ENCODE measurements at places on chromosomes 6 and 20.

DNA sequence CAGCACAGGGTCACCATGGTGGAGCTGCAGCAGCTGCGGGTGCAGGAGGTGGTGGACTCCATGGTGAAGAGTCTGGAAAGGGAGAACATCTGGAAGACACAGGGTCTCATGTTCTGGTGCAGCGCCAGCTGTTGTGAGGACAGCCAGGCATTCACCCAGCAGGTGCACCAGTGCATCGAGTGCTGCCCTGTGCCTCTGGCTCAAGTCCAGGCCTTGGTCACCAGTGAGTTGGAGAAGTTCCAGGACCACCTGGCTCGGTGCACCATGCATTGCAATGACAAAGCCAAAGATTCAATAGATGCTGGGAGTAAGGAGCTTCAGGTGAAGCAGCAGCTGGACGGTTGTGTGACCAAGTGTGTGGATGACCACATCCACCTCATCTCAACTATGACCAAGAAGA lies 22.9 kb upstream of the RIPK1 start:
- no peak for DNase-seq
- no peak overlapping the region for H3K27ac ChIP-seq
- H3K27me3 ChIP-seq, result no peaks in the 10 kb centered on the region
- no peaks in the 10 kb centered on the region for H3K4me1 ChIP-seq
- no peaks in the 10 kb centered on the region for H3K36me3 ChIP-seq

DNA sequence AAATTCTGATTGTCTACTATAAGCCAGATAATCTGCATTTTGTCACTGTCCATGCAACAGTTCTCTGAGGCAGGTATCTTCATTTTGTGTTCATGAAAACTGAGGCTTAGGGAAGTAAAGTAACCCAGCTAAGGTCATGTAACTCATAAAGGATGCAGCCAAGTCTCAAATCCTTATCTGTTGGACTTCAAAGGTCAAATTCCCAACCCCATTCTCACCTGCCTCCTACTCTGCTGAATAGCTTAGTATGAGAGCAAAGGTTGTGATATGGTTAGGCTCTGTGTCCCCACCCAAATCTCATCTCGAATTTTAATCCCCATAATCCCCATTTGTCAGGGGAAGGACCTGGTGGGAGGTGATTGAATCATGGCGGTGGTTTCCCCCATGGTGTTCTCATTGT lies 90.1 kb downstream of the KLHL32 start:
- no peak overlapping the region for H3K27ac ChIP-seq
- H3K36me3 ChIP-seq, result no peaks in the 10 kb centered on the region
- no peaks in the 10 kb centered on the region for H3K27me3 ChIP-seq
- H3K4me3 ChIP-seq, result no peak overlapping the region

- H3K36me3 ChIP-seq, result no peaks in the 10 kb centered on the region
- H3K4me3 ChIP-seq, result no peak overlapping the region
- no peaks in the 10 kb centered on the region for H3K27me3 ChIP-seq
- H3K4me1 ChIP-seq, result no peaks in the 10 kb centered on the region
These were observed 111.5 kb upstream of the KCNG1 start for GRCh38 chr20:51134405-51134804.

- peaks cover 10% of the 10 kb centered on the region for H3K4me1 ChIP-seq
- H3K27me3 ChIP-seq, result no peaks in the 10 kb centered on the region
- no peak overlapping the region for H3K27ac ChIP-seq
These were observed 1.1 kb upstream of the SYTL3 start for GRCh38 chr6:158648682-158649131.

- H3K36me3 ChIP-seq, result no peaks in the 10 kb centered on the region
- H3K4me1 ChIP-seq, result no peaks in the 10 kb centered on the region
- H3K27me3 ChIP-seq, result no peaks in the 10 kb centered on the region
- peak; percentile 7 for DNase-seq
- H3K27ac ChIP-seq, result no peak overlapping the region
These were observed 240.9 kb downstream of the COL12A1 start for GRCh38 chr6:74964871-74965441.

GRCh38 chr6:107218142-107218541 lies 102.8 kb upstream of the BEND3 start:
- H3K4me1 ChIP-seq, result no peaks in the 10 kb centered on the region
- no peak overlapping the region for H3K27ac ChIP-seq
- no peaks in the 10 kb centered on the region for H3K36me3 ChIP-seq

GRCh38 chr6:154842833-154843232 lies 109.6 kb downstream of the SCAF8 start:
- H3K4me3 ChIP-seq, result no peak overlapping the region
- DNase-seq, result peak; percentile 68
- peaks cover 4% of the 10 kb centered on the region for H3K36me3 ChIP-seq
- H3K27me3 ChIP-seq, result no peaks in the 10 kb centered on the region
- no peak overlapping the region for H3K27ac ChIP-seq

DNA sequence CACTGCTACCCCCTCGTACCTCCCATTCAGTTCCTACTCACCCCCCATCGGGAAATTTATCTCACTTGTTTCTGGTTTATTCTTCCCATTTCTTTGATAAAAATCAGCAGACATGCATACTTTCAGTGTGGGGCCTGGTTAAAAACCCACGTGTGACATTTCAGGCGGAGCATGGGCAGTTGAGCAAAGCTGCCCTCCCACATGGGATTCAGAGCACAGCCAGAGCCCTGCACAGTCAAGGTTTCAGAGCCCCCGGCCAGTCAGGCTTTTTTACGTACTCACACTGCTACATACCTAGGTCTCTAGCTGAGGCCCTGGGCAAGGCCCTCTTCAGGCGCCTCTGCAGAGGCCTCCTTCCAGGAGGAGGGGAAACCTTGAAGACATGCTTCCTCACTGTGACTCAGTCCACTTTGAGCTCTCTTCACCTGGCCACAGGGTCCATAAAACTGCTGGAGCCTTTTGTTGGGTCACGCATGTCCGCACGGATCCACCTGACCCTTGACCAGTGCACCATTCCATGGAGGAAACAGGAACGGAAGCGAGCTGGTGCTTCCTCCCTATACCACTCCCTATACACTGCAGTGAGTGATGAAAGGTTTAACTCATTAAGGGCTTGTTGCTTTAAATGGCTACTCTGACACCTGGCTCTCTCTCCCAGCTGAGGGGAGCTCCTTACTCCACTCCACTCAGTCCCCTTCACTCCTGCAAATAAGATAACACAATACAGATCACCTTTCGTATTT lies 713.3 kb downstream of the PRKN start:
- no peak overlapping the region for H3K4me3 ChIP-seq
- no peaks in the 10 kb centered on the region for H3K27me3 ChIP-seq
- H3K4me1 ChIP-seq, result no peaks in the 10 kb centered on the region
- no peak overlapping the region for H3K27ac ChIP-seq
- no peak for DNase-seq

- peaks cover 18% of the 10 kb centered on the region for H3K4me1 ChIP-seq
- peak overlapping the region; percentile 63 for H3K27ac ChIP-seq
These were observed 474 bp downstream of the RBM38 start for GRCh38 chr20:57391439-57392301.

DNA sequence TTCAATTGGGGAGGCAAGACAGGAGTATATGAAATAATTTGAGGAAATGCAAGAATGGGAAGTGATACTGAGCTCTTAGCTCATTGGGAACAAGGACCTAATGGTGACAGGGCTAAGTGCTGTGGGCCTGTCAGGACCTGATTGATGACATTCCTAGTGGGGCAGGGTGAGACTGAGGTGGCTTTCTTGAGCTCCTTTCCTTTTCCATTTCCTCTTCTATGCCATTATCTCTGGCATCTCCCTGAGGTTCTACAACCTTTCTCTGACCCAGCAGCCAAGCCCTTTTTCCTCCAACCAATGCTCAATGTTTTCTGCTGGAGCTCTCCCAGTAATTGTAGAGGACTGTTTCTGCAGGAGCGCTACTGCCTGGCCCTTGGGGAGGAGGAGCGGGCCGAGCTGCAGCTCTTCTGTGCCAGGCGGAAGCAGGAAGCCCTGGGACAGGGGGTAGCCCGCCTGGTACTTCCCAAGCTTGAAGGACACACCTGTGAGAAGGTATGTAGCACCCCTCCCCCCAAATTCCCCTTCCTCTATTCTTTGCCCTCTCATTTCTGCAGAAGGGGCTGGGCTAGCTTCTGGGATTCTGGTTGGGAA lies 2.8 kb upstream of the TOMM6 start:
- peaks cover 12% of the 10 kb centered on the region for H3K4me1 ChIP-seq
- DNase-seq, result no peak
- H3K27me3 ChIP-seq, result no peaks in the 10 kb centered on the region

Measured in A673 (cell line).